ENCODE measurements at places on chromosomes 12 and 14. TPM values are rescaled to one million over a fixed set of nuclear protein-coding genes. Genes with fewer than 3 reads are reported as not detected.

The ZC2HC1C gene
- total RNA-seq: 0.67 TPM

The LTB4R gene
- 3.2 TPM for total RNA-seq

The OR6C1 gene
- not detected for total RNA-seq

The STK38L gene
- total RNA-seq: 63.7 TPM

The SLC22A17 gene
- total RNA-seq: 1.6 TPM

The EPYC gene
- not detected for total RNA-seq

The RNF212B gene
- total RNA-seq: not detected

The TAS2R9 gene
- total RNA-seq: 0.19 TPM

The PUS7L gene
- 13.7 TPM for total RNA-seq

The CFAP73 gene
- not detected for total RNA-seq

The CLMN gene
- 4.2 TPM for total RNA-seq

The CLEC4A gene
- not detected for total RNA-seq

The LDHB gene
- total RNA-seq: 541 TPM

The KRT7 gene
- total RNA-seq: 1,019 TPM

The GPRC5D gene
- not detected for total RNA-seq

The RXYLT1 gene
- total RNA-seq: 9.8 TPM

The SLC48A1 gene
- 16.8 TPM for total RNA-seq

The PRB2 gene
- not detected for total RNA-seq

The IL26 gene
- total RNA-seq: not detected

The COL2A1 gene
- total RNA-seq: under 0.01 TPM

The TCHP gene
- 9.8 TPM for total RNA-seq

The AICDA gene
- total RNA-seq: not detected

The PTPN6 gene
- 1.2 TPM for total RNA-seq

The ATF1 gene
- 16.7 TPM for total RNA-seq

The CDCA3 gene
- 8.2 TPM for total RNA-seq

The INSM2 gene
- not detected for total RNA-seq

The TAS2R8 gene
- not detected for total RNA-seq

The VWF gene
- total RNA-seq: 2,070 TPM

Data from vein endothelial cell (primary cell).